ENCODE measurements at places on chromosomes 5 and 9.

DNA sequence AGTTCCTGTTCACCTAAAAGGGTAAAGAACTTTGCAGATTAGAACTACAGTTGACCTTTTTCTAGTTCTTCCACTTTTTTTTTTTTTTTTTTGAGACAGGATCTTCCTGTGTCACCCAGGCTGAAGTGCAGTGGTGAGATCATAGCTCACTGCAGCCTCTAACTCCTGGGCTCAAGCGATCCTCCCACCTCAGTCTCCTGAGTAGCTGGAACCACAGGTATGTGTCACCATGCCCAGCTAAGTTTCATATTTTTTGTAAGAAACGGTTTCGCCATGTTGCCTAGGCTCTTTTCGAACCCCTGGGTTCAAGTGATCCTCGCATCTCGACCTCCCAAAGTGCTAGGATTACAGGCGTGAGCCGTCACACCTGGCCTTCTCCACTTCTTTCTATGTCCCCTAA lies 39.7 kb upstream of the TNFAIP8 start:
- DNase-seq, result no peak

GRCh38 chr9:38641985-38642864 lies 21.8 kb upstream of the ANKRD18A start:
- no peak for DNase-seq

GRCh38 chr9:137417161-137418021 lies 5.6 kb downstream of the EXD3 start:
- no peak for DNase-seq

- no peak for DNase-seq
Measured at GRCh38 chr5:176446884-176447590, 1.1 kb upstream of the FAF2 start.

DNA sequence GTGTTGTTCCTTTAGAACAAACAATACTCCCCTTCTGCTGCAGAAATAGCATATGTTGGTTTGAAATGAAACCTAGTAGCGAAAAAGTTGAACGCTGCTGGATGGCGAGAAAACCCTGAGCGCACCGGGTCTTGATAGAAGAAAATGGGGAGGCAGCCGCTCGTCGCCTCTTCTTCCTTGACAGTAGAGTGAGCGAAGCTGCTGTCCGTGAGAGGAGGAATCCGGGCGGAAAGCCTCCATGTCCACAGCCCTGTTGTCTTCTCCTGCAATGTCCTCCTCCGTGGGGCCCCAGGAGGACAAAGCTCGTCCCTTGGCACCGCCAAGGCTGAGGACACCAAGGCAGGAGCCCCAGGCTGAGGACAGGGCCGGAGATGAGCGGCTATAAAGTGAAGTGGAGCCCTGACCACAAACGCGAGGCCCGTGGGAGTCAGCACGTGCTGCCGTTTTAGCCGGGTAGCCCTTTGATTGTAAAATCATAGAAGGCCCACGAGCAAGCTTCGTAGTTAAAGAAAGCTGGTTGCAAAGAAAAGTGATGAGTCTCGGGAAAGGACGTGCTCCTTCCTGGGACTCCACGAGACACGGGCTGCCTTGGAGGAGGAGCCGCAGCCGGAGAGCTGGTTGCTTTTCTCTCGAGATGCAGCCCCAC lies 35.6 kb downstream of the MRPL36 start:
- DNase-seq, result no peak

DNA sequence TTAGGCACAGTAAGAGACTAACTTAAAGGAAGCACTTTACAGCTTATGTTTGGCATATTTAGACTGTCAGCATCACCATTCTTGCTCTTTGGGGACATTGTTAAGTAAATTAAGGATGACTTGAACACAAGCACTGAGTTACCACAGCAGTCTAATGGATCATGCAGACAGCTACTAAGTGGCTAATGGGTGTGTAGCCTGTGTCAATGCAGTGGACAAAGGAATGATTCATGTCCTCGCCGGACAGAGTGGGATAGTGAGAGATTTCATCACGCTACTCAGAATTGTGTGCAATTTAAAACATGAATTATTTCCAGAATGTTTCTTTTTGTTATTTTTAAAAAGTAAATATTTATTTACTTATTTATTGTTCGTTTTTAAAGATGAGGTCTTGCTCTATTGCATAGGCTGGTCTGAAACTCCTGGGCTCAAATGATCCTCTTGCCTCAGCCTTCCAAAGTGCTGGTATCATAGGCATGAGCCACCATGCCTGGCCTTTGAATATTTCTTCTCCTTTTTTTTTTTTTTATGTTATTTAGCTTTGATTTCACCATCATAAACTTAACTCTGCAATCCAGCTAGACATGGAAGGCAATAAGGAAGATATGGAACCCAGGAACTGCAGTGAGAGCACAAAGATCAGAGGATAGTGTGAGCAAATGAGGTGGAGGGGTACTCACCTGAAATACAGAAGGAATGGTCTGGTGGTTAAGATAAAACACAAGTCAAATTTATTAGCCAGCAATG lies 53.0 kb upstream of the KLF4 start:
- no peak for DNase-seq

DNA sequence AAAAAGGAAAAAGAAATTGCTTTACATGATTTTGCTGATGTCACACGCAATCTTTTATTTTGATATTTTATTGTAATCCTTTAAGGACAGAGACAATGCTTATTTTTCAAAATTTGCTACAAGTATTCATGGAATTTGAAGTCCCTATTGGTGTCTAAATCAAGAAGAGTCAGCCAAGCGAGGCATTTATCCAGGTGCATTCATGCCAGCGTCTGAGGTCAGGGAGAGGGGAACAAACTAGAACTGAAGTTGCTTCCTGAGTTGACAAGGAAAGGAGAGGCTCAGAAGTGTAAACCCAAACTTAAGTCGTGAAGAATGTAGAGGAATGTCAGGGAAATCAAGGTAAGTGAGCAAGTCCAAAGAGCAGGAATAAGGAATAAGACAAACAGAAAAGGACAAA lies 83.0 kb upstream of the GNAQ start:
- DNase-seq, result no peak
